ENCODE measurements at places on chromosomes 7 and 10.
A peak's percentile ranks its signal among the peaks of the same experiment; 100 is the strongest.

- no peak overlapping the region for H3K4me3 ChIP-seq
- no peaks in the 10 kb centered on the region for H3K27me3 ChIP-seq
- H3K4me1 ChIP-seq = peaks cover 22% of the 10 kb centered on the region
- H3K36me3 ChIP-seq = no peaks in the 10 kb centered on the region
These were observed 19.6 kb upstream of the GIMAP2 start for GRCh38 chr7:150665896-150666295.

DNA sequence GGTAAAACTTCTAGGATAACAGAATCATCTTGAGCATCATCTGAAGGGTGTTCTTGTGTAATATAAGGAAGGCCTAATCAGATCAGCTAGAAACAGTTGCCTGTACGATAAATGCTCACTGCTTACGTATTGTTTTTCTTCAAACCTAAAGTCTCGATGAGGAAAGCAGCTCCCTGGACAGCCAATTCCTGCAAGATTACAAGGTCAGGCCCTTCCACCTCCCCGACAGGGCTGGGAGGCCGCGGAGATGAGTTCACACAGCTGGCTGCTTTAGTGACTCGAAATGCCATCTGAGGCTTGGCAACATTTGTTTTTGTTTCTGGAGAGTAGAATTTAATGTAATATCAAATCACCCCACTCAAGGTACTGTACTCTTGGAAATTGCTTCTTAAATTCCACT is 95.1 kb upstream of the PFKP start:
- no peak overlapping the region for H3K4me3 ChIP-seq
- no peak overlapping the region for H3K27ac ChIP-seq
- no peak for DNase-seq
- H3K36me3 ChIP-seq = no peaks in the 10 kb centered on the region

- peak; percentile 76 for DNase-seq
- H3K4me1 ChIP-seq = peaks cover 13% of the 10 kb centered on the region
- H3K4me3 ChIP-seq = peak within 1 kb of the TSS; percentile 95
- peak within 1 kb of the TSS; percentile 72 for H3K27ac ChIP-seq
These were observed at the start of the genes DCLRE1A and NHLRC2 for GRCh38 chr10:113854013-113854760. Gene DCLRE1A (minus strand): TSS chr10:113854082. CDS start chr10:113853182, 900 bp downstream. Gene NHLRC2 (plus strand): TSS chr10:113854661. CDS start chr10:113854873, 212 bp downstream.

DNA sequence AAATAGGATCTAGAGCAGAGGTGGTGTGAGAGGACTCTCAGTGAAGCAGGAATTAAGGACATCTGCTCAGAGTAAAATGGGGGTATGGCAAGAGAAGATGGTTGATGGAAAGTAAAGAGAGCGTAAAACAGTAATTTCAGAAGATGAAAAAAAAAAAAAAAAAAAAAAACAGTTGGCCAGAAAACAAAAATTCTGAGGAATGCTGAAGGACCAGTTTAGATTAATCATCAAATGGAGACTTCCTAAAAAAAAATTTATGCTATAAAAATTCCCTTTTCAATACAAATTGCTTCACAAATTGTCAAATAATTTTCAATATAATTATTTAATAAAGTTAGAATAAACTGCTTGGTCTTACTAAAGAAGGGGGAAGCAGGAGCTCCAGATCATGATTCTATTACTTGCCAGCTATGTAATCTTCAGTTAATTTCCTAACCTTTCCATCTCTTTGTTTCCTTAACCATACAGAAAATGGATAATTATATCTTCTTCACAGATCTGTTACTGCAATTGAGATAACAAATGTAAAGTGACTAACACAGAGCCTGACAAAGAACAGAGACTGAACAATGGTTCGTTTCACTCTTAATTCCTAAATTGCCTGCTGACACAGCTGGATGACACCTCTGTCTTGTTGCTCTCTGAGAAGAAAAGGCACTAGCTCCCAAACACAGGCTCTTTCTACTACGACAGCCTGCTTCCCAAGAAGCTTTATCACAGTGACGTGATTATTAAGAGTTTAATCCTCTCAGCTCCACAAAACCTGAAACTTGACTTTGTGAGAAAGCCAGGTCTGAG is 64.9 kb upstream of the GPR22 start:
- no peaks in the 10 kb centered on the region for H3K27me3 ChIP-seq
- DNase-seq = no peak
- no peaks in the 10 kb centered on the region for H3K36me3 ChIP-seq
- H3K27ac ChIP-seq = no peak overlapping the region
- H3K4me3 ChIP-seq = no peak overlapping the region
- no peaks in the 10 kb centered on the region for H3K4me1 ChIP-seq

DNA sequence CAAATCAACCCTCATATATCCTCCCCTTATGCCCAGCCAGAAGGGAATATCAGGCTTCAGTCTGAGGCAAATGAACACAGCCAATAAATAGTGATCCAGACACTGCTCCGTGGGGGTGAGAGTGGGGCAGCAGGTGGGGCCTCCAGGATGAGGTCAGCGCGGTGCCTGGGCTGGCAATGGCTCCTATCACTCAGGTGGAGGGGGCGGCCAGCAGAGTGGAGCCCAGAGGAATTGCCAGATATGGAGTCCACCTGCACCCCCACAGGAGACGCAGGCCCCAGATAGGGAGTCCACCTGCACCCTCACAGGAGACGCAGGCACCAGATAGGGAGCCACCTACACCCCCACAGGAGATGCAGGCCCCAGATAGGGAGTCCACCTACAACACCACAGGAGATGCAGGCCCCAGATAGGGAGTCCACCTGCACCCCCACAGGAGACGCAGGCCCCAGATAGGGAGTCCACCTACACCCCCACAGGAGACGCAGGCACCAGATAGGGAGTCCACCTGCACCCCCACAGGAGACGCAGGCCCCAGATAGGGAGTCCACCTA is 78.0 kb upstream of the PPP2R2D start:
- DNase-seq = no peak
- no peaks in the 10 kb centered on the region for H3K27me3 ChIP-seq
- no peak overlapping the region for H3K4me3 ChIP-seq
- H3K4me1 ChIP-seq = no peaks in the 10 kb centered on the region
- H3K36me3 ChIP-seq = no peaks in the 10 kb centered on the region

GRCh38 chr10:44416021-44416771 is 31.3 kb upstream of the CXCL12 start:
- H3K4me3 ChIP-seq = no peak overlapping the region
- no peaks in the 10 kb centered on the region for H3K36me3 ChIP-seq
- no peak overlapping the region for H3K27ac ChIP-seq
- no peaks in the 10 kb centered on the region for H3K27me3 ChIP-seq
- DNase-seq = no peak
- H3K4me1 ChIP-seq = no peaks in the 10 kb centered on the region

GRCh38 chr7:80873140-80873539 is 45.7 kb downstream of the SEMA3C start:
- no peaks in the 10 kb centered on the region for H3K36me3 ChIP-seq
- no peak overlapping the region for H3K4me3 ChIP-seq
- no peak for DNase-seq
- no peaks in the 10 kb centered on the region for H3K27me3 ChIP-seq
- no peaks in the 10 kb centered on the region for H3K4me1 ChIP-seq

DNA sequence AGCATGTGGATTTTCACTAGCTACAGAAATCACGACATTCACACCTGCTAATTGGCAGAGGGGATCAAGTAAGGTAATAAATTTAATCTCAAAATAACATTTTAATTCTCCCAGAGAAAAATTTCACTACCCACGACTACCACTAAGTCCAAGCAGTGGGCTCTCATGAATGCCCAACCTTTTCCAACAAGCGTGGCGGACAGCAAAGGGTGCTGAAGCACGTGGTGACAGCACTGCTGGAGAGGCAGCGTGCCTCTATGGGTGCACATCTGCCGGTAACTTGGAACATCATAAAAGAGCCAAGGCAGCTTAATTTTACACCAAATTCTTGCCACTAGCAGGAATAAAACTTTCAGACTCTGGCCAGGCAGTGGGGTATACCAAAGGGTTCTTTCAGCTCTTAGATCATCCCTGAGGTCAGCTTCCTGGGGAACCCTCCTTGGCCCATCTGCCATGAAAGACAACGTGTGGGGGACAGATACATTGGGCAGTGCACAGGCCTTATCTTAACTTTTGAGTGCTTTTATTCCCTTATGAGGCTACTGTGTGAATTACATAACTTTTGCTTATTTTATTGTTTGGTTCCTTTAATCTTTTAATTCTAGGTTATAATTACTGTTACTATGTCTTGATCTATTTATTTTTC is 206.7 kb upstream of the KCTD7 start:
- no peaks in the 10 kb centered on the region for H3K36me3 ChIP-seq
- no peak for DNase-seq
- H3K27me3 ChIP-seq = no peaks in the 10 kb centered on the region
- no peak overlapping the region for H3K4me3 ChIP-seq
- H3K4me1 ChIP-seq = no peaks in the 10 kb centered on the region
- H3K27ac ChIP-seq = no peak overlapping the region

GRCh38 chr7:149791-150636 is 42.4 kb upstream of the FAM20C start:
- H3K27me3 ChIP-seq = no peaks in the 10 kb centered on the region
- no peak for DNase-seq
- H3K4me3 ChIP-seq = peak overlapping the region; percentile 51
- H3K36me3 ChIP-seq = no peaks in the 10 kb centered on the region
- no peak overlapping the region for H3K27ac ChIP-seq

DNA sequence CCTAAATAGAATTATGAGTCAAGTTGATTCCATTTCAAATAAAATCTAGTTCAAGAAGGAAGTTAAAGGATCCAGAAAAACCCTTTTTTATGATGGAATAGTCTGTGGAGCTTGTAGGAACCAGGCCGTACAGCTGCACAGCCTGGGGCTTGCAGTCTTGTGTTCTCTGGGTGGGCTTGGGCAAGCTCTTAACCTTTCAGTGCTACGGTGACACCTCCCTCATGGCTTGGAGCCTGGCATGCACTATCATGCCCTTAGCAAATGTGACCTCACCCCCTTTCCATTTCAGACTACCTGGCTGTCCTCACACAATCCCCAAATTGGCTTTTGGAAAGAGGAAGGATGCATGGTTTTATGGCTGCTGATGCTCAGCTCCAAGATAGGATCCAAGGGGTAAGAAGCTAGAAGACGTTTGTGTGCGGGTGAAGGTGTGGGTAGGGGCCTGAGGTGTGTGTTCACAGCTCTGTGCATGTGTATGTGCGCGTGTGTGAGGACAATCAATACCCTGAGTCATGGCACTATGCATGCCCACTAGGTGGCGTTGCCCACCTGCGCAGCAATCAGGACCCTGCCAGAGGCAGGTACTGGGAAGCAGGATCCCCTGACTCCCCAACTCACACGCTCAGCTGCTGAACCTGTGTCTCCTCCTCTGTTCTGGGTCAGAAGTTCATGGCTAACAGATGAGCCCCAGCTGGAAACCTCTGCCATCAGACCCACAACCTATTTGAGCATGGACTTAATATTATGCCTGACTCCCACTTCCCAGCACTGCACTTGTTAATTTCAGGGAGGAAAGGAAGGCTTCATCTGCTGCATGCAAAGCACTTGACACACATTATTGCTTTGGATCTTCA is 113.4 kb downstream of the PTPN20 start:
- no peak overlapping the region for H3K4me3 ChIP-seq
- H3K36me3 ChIP-seq = no peaks in the 10 kb centered on the region
- H3K4me1 ChIP-seq = no peaks in the 10 kb centered on the region
- peak; percentile 71 for DNase-seq
- no peak overlapping the region for H3K27ac ChIP-seq

- H3K4me1 ChIP-seq = no peaks in the 10 kb centered on the region
- no peak overlapping the region for H3K4me3 ChIP-seq
- H3K27ac ChIP-seq = no peak overlapping the region
- H3K27me3 ChIP-seq = no peaks in the 10 kb centered on the region
These were observed 71.0 kb upstream of the ADAM12 start for GRCh38 chr10:126459032-126459831.

DNA sequence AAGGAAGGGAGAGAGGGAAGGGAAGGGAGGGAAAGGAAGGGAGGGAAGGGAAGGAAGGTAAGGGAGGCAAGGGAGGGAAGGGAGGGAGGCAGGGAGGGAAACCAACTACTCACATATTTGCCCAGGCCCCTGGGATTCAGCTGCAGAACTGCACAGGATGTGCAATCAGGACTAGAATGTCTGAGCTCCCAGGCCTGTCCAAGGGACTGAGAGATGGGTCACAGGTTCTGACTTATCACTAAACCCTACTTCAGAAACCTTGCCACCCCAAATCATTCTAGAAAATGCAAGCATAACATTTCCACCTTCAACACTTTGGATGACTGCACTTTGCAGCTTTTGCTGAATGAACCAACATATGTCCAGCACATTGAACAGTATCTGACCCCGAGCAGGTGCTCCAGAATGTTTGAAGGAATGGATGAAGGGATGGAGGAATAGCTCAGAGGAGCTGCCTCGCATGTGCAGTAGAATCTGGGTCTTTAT is 245.3 kb downstream of the KCNMA1 start:
- no peak overlapping the region for H3K27ac ChIP-seq
- H3K4me3 ChIP-seq = no peak overlapping the region
- DNase-seq = no peak

DNA sequence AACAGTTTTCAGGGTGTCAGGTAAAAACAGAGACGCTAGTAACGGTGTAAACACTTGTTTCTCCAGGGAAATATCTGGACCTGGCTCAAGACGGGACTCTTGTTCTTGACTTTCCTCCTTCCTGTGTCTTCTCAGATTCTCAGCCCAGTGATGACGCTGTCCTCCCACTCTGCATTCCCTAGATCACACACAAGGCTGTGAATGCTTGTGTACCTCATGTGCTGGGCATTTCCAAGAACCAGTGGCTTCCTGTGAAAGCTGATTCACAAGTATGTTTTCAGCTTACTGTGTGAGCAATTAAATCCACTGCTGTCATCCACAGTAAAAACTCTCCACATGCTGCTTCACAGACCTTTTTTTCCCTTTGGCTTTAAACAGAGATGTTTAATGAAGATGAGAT is 193.8 kb upstream of the DPP6 start:
- no peaks in the 10 kb centered on the region for H3K27me3 ChIP-seq
- no peak for DNase-seq
- H3K27ac ChIP-seq = no peak overlapping the region

Measured in MM.1S (cell line).